Kasumi-1 (cell line): ENCODE measurements at places on chromosomes 11 and 22.
A peak's percentile ranks its signal among the peaks of the same experiment; 100 is the strongest.

GRCh38 chr11:1078191-1078601 is 3.5 kb downstream of the MUC2 start:
- no peak for DNase-seq

DNA sequence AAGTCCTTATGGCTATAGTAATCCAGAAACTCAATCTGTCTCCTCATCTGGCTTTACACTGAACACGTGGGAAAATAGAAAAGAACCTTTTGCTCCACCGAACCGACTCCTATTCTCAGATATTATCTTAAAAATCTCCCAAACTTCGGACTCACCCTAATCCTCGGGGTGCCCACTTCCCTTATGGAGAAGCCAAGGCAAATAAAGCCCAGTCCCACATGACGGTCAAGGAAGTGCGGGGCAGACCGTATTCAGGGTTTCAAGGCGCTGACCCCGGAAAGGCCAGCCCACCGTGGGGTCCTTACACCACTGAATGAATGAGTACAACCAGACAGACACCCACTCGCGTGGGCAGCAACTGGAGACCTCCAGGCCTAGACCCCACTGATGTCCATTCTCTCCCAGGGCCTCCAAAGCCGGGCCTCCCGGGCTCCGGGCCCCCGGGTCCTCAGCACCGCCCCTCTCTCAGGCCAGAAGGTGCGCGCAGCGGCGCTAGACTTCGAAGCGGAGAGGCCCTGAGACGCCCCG is 489 bp downstream of the NUP98 start:
- no peak for DNase-seq

GRCh38 chr11:13720940-13721339 is 52.5 kb downstream of the FAR1 start:
- no peak for DNase-seq

- DNase-seq, result no peak
Observed at GRCh38 chr11:9090488-9091043, 833 bp downstream of the SCUBE2 start.

GRCh38 chr22:28091486-28091885 is 172.4 kb upstream of the PITPNB start:
- no peak for DNase-seq

DNA sequence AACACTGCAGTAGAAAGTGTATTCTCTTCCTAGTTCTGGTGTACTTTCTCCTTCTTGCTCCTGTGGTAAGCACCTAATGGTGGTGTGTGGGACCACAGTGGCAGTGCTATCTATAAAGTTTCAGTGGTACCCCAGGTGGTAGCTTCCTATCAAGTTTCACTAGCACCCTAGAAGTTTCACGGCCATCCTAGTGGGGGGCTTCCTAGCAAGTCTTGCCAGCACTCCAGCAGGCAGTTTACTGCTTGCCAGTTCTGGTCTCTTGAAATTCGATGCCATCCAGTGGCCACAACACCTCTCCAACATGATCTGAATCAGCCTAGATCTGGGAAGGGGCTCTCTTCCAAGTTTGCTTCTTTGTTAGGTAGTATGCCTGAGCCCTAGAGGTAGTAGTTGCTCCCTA is 229.6 kb downstream of the SWAP70 start:
- no peak for DNase-seq

DNA sequence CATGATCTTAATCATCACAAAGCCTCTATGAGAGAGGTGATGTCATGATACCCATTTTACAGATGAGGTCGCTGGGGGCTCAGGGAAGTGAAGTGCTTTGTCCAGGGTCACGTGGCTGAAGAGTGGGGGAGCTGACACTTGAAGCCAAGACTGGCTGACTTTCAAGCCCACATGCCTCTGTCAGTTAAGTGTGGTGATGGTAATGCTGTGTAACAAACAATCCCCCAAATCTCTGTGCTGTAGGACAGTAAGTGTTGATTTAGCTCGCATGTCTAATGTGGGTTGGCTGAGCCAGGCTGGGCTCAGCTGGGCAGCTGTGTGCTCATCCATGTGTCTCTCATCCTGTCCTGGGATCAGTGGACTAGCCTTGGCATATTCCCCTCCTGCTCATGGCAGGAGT is 87.1 kb upstream of the GRK3 start:
- no peak for DNase-seq

DNA sequence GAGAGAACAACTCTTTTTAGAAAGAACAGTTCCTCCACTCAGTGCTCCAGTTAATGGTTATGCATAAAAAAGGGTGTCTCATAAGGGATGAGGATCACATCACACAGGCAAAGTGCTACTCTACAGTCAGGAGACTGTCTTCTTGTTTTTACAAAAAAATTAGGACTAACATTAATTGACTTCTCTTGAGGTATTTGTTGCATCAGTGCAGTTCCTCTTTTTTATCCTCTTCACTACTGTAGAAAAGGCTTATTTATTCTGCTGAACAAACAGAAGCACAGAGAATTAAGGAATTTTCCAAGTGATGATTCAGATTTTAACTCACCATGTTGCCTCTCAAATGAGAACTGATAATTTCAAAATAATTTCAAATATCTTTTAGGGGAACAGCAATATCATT is 1.9 kb downstream of the MMP8 start:
- DNase-seq, result peak; percentile 63

GRCh38 chr11:62137276-62137861 is 13.6 kb downstream of the INCENP start:
- no peak for DNase-seq

GRCh38 chr11:73445980-73446379 is 69.8 kb downstream of the RELT start:
- DNase-seq, result no peak

- no peak for DNase-seq
Observed at GRCh38 chr11:106172386-106172991, 95.0 kb downstream of the AASDHPPT start.

GRCh38 chr11:34599406-34599945 is 21.4 kb upstream of the EHF start:
- DNase-seq, result no peak

DNA sequence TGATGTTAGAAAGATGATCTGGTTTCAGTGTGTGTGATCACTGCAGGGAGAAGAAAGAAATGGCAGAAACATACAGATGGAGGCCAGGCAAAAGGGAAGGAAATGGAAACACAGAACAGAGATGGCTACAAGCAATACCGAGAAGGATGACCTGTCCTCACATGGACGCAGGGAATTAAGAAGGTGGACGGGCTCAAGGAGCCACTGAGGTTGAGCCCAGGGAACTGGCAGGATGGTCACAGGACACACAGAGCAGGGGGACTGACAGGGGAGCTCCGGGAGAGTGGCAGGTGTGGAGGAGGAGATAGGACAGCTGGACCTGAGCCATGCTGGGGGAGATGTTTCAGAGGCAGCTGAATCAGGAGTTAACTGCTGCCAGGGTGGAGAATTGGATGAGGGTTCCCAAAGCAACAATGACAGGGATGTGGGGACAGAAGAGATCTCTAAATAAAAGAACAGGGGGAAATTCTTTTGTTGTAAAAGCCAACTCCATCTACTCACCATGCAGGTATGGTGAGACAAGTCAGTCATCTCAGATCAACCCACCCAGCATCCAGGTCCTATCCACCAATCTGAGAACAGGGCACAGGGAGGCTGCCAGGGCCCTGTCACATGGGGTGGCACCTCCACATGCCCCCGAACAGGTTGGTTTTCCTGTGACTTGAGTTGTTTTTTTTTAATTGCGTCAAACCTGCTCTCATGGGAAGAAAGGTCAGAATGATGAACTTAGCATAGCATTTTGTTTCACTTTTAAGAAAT is 26.3 kb downstream of the KLHL22 start:
- no peak for DNase-seq

- peak; percentile 63 for DNase-seq
Observed at GRCh38 chr11:110173811-110174644, 80.8 kb downstream of the ZC3H12C start.
